CD4-positive, alpha-beta T cell treated with Interleukin-6 for 4 hours (primary cell): ENCODE measurements at places on chromosomes 2 and 18.

- DNase-seq, result no peak
Observed at GRCh38 chr2:97849881-97850528, 136.6 kb downstream of the ZAP70 start.

GRCh38 chr18:31630549-31630948 is 38.9 kb downstream of the TTR start:
- DNase-seq, result no peak

DNA sequence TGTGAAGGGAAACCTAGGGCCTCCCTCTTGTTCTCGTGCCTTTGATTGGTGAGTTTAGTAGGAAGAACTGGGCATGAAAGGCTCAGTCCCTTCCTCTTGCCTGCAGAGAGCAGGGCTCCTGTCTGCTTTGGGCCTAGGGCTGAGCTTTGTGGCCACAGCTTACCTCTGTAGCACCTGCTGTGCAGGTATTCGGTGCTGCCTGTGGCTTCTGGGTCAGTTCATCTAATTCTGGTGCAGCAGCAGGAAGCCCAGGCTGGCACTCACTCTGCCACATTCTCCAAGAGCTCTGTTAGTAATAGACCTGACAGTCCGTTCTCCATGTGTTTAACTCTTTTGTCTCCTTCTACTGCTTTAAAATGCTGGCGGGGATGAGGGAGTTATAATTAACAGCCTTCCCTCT is 96.5 kb downstream of the DLGAP1 start:
- no peak for DNase-seq

GRCh38 chr2:101111262-101111838 is 39.8 kb downstream of the TBC1D8 start:
- no peak for DNase-seq

- DNase-seq, result no peak
Observed at GRCh38 chr2:176156807-176157498, at the start of gene HOXD3. HOXD3 (plus strand) TSS chr2:176157307; CDS start chr2:176169115, 11,808 bp downstream.

GRCh38 chr2:145829931-145830330 is 1310.0 kb upstream of the ZEB2 start:
- no peak for DNase-seq

DNA sequence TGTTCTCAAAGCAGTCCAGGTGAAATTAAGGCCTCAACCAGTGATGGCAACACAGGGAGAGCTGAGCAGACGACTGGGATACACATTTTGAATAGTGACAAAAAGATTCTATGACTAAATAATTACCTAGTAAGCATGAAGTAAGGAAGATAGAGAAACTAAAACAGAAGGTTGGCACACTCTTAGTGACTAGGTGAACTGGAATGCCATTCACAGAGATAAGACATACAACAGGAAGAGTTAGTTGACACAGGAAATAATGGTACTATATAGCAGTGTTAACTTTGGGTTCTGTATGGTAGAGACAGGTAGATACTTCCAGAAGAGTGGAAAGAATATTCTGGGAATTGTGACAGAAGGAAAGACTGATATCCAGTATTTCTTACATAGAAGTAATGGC is 181.8 kb upstream of the NT5C1B start:
- DNase-seq, result no peak

DNA sequence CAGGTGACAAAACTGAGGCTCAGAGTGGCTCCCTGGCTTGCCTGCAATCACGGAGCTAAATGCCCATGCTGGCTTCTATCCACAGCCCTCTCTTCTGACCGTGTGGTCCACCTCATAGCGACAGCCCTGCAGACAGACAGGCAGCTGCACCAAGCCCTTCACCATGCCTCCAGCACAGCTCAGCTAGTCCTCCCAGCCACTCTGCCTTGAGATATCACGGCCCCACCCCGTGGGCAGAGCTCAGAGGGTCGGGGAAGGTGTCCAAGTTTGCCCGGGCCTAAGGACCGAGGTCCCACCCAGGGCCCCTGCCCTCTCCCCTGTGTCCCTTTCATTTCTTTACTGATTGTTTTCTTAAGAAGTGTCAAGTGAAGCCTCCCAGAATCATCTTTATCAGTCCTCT is 128.2 kb upstream of the GLI2 start:
- no peak for DNase-seq

- DNase-seq, result no peak
Observed at GRCh38 chr2:5230444-5230843, 461.7 kb upstream of the SOX11 start.

GRCh38 chr2:75790814-75791467 is 80.2 kb upstream of the GCFC2 start:
- DNase-seq, result no peak

DNA sequence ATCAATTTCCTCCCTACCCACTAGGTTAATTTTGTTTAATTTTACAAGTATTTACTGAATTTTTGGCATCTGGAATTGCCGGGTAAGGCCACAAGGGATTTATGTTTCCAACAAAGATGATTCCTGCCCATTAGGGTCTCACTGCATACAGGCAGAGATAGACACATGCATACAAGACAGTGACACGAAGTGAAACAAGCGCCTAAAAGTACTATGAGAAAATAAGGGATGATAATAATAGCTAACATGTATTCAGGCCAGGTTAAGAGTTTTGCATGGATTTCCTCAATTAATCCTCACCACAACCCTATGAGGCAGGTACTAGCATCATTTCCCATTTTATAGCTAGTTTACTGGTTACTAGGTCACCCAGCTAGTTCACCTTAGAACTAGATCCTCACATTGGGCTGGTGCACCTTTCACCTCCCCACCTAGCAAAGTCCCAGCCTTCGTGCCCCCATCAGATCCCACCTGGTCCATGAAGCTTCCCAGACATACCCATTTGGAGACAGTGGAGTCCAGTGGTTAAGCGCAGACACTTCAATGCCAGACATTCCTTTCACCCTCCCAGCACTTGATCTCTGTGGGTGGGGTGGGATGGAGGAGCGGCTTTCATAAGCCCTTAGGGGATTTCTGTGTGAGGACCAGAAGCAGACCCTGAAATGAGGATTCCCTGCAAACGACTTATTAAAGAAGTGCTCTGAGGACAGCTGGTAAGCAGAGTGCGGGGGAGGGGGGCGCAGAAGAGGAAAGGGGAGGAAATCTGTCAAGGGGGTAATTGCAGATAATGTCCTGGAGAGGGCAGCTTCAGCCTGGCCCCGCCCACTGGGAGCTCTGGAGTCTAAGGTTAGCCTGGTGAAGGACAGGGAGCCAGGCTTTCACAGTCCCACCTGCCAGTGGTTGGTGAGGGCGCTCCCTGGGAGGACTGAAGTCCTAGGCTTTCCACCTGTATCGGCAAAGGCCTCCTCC is 5.8 kb upstream of the DGUOK start:
- peak; percentile 54 for DNase-seq
